Right atrium auricular region (tissue), 2 donors: ENCODE measurements at places on chromosomes 5 and 9.

DNA sequence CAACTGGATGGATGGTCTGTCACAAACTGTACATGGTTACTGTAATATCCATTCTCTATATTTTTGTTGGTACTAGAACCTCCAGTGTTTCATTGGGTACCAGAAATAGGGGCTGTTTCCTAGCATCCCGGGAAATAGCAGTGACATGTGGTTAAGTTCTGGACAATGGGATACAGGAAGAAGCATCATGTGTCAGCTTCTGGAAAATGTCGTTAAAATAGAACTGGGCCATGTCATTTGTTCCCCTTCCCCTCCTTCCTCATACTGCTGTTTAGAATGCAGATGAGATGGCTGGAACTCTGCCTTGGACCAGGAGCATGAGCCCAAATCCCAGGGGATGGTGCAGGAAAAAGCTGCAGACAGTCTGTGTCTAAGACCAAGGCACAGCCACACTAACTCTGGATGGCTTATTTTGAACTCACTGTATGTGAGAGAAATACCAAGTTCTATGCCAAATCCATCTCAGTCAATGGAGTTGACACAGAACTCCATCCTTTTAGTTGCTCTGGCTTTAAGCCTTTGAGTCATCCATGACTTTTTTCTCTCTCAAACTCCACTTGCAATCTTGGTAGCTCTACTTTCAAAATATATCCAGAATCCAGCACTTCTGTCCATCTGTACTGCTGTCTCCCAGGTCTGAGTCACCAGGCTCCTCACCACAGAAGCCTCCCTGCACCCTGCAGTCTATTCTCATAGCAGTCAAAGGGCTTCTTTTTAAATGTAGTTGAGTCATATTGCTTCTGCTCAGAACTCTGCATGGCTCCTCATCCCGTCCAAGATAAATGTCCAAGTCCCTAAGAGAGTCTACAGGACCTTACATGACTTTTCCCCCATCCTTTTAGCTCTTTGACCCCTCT is 184.2 kb downstream of the NSG2 start:
- no peak for DNase-seq

GRCh38 chr9:93501406-93501805 is 48.0 kb upstream of the FAM120AOS start:
- no peak for DNase-seq

DNA sequence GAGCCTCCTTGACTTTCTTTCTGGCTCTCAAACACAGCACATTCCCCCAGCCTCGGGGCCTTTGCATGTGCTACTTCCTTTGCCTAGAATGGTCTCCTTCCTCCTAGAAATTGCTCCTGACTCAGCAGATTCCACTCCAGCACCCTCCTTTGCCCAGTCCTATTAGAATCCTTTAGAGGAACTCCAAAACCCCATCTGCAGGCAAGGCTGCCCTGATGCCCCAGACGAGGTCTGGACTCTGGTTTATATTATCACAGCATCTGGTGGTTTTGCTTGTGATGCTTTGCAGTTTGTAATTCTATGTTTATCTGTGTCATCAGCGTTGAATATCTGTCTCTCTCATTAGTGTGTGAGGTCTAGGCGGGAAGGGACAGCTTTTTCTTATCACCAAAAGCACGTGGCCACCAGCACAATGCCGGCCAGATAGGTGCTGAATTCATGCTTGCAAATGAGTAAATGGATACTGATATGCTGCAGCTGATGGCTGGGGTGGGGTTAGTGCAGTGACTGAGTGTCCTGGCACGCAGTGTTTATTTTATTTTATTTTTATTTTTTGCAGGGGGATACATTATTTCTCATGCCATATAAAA is 30.0 kb upstream of the ANKH start:
- DNase-seq: no peak

DNA sequence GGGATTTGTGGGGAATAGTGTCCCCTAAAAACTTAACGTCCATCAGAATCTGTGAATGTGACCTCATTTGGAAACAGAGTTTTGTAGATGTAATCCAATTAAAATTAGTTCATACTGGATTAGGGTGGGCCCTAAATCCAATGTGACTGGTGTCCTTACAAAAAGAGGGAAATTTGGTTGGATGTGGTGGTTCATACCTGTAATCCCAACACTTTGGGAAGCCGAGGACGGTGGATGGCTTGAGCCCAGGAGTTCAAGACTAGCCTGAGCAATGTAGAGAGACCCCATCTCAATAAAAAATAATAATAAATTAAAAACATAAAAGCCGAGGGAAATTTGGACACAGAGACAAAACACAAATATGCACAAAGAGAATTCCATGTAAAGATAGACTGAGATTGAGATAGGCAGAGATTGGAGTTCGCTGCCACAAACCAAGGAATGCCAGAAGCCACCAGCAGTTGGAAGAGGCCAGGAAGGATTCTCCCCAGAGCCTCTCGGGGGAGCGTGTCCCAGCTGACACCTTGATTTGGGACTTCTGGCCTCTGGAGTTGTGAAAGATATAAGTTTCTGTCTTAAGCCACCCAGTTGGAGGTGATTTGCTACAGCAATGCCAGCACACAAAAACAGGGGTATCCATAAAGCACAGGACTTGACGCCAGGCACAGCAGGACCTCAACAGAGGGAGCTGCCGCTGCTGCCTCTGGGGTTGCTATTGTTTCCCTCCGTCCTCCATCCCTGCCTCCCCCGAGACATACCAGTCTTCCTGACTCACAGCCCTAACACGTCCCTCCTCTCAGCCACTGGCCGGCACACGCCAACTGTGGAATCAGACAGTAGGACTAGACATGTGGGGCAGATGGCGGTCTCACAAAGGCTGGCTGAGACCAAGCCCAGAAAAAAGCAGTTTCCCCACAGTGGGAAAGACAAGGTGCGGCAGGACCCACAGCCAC is 73.8 kb upstream of the IL17B start:
- peak; percentile 95 for DNase-seq

DNA sequence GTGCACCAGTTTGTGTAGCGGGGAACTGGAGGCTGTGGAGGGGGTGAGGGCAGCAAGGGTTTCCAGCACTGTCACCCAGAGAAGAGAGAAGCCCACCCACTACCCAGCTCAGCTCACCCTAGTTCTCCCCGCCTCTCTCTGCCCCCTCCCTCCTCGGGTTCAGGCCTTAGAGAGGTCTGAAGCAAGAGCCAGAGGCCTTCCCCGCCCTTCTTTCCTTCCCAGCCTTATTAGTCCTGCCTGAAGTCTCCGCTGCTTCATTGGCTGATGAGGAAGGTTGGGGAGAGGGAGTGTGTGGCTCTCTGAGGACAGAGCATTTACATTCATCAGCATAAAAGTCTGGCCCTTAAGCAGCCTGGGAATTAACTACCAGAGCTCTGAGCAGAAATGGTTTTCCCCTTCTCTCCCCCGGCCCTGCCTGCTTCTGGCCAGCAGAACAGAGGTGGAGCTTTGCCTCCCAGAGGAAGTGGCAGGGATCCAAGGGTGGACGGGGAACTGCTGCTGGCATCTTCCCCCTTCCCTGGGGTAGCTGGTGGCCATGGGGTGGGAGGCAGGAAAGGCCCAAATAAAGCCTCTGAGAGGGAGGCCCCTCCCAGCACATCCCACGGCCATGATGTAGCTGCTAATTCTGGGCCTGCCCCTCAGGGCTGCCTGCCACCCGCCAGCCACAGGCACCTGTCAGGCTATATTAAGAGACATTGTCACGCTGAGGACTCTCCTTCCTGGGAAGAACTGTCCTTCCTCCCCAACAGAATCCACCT is 4.1 kb downstream of the DNAJB5 start:
- DNase-seq: peak; percentile 88

- DNase-seq: no peak
Measured at GRCh38 chr5:154829589-154830218, 20.7 kb downstream of the FAXDC2 start.

GRCh38 chr9:89427621-89428221 is 70.2 kb downstream of the SEMA4D start:
- no peak for DNase-seq

DNA sequence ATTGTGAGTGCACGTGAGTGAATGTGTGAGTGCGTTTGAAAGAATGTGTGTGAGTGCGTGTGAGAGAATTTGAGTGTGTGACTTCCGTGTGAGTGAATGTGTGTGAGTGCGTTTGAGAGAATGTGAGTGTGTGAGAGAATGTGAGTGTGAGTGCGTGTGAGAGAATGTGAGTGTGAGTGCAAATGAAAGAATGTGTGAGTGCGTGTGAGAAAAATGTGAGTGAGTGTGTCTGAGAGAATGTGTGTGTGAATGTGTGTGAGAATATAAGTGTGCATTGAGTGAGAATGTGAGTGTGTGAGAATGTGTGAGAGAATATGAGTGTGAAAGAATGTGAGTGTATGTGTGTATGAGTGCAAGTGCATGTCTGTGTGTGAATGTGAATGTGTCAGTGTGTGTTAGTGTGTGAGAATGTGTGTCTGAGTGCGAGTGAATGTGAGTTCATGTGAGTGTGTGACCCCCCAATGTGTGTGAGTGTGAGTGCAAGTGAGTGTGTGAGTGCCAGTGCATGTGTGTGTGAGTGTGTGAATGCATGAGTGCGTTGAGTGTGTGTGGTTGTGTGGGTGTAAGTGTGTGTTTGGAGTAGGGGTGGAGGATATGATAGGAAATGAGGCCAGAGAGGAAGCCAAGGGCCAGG is 37.9 kb upstream of the LHX2 start:
- no peak for DNase-seq

GRCh38 chr5:112374356-112374755 is 44.7 kb downstream of the EPB41L4A start:
- DNase-seq: no peak

DNA sequence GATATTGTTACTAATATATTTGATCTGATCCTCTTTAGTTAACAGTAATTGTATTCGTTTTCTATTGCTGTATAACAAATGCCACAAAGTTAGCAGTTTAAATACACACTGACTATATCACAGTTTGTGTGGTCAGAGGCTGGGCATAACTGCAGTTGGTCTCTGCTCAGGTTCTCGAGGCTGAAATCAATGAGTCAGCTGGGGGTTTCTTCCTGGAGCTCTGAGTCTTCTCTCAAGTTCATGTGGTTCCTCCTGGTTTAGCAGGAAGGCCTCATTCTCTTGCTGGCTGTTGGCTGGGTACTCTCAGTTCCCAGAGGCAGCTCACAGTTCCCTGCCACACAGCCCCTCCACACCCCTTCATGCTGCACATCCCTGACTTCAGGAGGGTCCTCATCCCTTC is 20.7 kb downstream of the COL23A1 start:
- DNase-seq: no peak

GRCh38 chr5:132746954-132747615 is at the start of gene CCNI2:
Gene CCNI2 (plus strand): TSS chr5:132747426. CDS start chr5:132747496, 70 bp downstream.
- DNase-seq: no peak

GRCh38 chr9:136057236-136058081 is 37.6 kb downstream of the NACC2 start:
- DNase-seq: no peak

DNA sequence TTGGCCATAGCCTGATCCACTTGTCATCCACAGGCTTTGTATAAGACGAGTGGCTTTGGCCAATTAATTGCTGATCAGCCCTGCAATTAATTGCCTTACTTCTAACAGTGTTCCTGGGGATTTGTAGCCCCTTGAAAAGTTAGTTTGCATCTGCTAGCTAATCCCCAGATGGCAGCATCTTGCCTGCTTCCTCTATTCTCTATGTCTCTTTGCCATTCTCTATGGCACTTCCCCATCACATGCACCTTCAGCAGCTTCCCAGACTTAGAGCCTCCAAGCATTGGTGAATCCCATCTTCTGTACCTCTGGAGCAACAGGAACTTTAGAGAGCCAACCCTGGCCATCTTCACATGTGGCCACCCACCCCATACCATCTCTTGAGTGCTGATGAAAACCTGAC is 197.0 kb upstream of the DMAC1 start:
- DNase-seq: no peak

DNA sequence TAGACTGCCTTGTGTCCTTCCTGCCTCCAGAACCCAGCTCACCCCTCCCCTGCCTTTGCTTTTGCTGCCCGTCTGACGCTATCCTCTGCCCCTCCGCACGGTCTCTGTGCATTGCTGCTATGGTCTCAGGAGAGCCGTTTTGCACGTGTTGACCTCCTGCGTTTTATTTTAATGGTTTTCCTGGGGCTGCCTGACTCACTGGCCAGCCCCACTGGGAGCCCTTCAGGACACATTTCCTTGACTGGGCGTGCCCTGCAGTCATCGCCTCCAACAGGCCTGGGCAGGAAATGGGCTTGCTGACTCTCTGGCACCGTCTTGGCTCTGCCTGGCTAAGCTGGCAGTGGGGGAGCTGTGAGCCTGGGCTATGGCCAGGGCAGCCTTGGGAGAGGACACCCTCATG is 17.9 kb upstream of the ASS1 start:
- DNase-seq: no peak

DNA sequence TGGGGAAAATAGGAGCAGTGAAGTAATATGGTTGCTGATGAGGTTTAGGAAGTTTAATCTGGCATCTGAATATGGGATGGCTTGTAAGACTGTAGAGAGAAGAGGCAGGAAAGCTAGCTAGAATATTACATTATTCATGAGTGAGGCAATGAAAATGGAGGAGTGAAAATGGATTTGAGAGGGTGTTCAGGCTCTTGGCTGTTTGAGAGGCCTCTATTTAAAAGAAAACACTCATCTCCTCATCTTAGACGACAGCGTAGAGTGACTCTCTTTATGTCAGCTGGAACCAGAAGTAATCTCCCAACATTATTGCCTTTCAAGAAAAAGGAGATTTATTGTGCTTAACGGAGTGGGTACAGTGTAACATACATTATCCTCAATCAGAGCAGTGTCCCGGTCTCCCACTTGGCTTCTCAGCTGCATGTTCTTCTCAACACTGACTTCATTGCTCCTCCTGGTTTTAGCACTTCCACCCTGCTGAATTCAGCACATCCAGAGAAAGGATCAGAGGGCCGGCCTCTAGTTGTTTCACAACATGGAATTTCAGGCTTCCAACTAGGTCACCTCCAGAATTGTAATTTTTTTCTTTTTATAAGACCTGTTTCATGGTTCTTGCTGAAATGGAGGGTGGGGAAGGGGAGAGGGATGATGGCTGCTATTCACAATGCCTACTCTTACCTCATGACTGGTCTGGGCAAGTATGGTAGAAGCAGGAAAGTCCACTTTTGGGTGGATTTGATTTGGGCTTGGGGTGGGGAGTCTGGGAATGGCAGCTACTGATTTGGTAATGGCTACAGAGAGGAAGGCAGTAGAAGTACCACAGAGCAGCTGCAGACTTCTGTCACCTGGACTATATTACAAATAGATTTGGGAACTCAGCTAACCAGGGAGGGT is 52.9 kb upstream of the KIAA1958 start:
- DNase-seq: no peak

GRCh38 chr5:103541114-103541513 is 21.5 kb downstream of the NUDT12 start:
- DNase-seq: no peak

GRCh38 chr5:154352960-154353548 is 92.7 kb upstream of the SAP30L start:
- no peak for DNase-seq

GRCh38 chr5:55063220-55063863 is 39.1 kb upstream of the GZMA start:
- no peak for DNase-seq

DNA sequence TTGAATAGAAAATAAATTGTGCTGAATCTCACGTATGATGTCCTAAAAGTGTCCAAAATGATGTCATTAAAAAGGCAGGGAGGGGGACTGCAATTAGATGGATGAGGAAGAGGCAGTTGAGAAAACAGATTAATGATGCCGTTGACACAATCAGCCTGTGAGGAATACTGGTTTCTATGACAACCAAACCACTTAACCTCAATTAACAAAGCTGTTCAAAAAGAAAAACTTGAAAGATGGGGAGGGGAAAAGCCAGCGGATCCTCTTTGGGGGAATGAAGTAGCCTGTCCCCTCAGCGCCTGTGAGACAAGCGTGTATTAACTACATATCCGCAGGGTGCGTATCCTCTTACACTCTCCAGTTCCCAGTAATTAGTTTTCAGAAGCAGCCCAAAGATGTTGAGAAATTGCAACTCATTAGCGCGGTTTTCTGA is 160.7 kb downstream of the TTC39B start:
- DNase-seq: no peak

- no peak for DNase-seq
Measured at GRCh38 chr9:19498015-19498414, 89.2 kb downstream of the ACER2 start.
